NCI-H1694 (cell line): ENCODE measurements at places on chromosomes 6 and 20.
A peak's percentile ranks its signal among the peaks of the same experiment; 100 is the strongest.

GRCh38 chr6:157911786-157912185 is 69.9 kb upstream of the SYNJ2 start:
- no peak for DNase-seq

DNA sequence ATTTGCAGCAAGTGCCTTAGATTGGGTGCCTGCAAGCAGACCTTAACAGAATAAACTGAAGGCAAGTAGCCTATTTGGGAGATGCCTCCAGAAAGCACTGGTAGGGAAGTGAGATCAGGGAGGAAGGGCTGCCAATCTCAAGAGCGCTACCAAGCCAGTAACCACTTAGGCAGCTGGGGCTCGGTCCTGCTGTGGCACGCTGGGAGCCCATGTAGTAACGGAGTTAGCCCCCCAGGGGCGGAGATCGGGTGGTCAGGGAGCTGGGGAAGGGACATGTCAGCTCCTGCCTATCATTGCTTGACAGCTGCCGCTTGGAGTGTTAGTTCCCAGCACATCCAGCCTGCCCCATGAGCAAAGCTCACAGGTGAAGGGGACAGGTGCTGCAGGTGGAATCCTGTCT is 127.0 kb downstream of the CEBPB start:
- DNase-seq: no peak

DNA sequence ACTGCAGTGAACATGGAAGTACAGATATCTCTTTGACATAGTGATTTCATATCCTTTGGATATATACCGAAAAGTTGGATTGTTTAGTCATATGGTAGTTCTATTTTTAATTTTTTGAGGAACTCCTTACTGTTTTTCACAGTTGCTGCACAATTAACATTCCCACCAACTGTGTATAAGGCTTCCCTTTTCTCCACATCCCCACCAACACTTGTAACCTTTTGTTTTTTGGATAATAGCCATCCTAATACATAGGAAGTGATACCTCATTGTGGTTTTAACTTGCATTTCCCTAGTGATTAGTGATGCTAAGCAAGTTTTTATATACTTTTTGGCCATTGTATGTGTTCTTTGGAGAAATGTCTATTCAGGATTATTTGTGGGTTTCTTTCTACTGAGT is 45.1 kb upstream of the TENT5A start:
- no peak for DNase-seq

GRCh38 chr6:38118791-38119365 is 299.4 kb downstream of the ZFAND3 start:
- DNase-seq: no peak

DNA sequence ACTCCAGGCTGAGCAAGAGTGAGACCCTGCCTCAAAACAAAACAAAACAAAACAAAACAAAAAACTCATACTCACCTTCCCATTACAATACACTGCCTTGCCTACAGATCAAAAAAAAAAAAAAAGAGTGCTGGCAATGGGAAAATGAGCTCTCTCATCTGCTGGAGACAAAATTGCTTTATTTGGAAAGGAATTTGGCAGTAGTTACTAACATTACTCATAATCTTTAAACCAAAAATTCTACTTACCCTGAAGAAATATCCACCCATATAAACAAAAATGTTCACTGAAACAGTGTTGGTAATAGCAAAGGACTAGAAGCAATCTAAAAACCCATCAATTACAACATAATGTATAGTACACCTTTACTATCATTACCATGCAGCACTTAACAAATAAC is 120.4 kb downstream of the RNGTT start:
- no peak for DNase-seq

GRCh38 chr6:139474145-139475108 is 100.0 kb upstream of the CITED2 start:
- DNase-seq: peak; percentile 82
